AG08396 (cell line): ENCODE measurements at places on chromosomes 11 and 22.
A peak's percentile ranks its signal among the peaks of the same experiment; 100 is the strongest.

DNA sequence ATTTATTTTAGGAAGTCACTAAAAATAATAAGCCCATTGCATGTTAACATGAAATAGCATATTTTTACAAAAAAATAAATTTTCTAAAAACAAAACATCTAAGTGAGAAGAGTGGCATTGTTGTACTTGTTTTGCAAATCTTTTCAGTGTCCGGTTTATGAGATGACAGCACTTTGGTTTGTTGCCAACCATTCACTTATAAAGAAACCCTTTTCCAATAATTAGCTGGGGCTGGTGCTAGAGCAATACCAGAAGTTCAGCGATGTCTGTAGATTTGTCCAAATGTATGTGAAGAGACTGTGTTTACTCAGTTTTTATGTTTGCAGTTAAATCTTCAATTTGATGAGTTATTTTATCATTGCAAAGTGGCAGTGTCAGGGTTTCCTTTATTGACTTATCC, 22.1 kb upstream of the KRTAP5-7 start:
- no peak for DNase-seq

- no peak for DNase-seq
These were observed 2.2 kb upstream of the TMEM216 start for GRCh38 chr11:61390161-61390560.

DNA sequence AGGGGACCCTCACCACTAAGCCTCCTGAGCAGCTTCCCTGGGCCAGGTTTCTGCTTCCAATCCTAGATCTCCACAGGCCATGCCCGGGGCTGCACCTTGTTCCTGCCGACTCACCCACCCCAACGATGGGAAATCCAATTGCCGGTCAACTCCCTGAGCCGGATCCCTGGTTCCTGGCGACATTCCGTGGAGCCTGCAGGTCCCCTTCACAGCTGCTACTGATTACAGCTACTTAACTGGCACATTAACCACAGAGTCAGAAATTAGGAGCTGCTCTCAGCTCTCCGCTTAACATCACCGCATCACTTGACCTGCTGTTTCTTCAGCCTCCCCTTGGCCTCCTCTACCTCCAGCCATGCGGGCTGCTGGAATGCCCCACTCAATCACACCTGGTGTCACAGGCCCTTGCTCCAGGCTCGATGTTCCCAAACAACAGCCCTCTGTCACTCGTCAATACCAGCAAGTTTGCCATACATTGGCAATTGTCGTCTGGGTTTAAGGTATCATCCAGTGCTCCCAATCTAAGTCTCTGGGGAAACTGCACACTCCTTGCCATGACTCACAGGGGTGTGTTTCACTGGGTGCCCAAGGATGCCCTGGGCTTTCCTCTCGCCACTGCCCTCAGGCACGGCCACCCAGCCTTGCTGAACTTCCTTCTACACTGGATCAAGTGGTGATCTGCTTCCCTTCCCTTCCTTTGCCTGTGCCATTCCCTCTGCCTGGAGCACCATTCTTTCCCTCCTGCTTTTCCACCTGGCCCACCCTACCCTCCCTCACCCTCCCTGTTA, 181.0 kb downstream of the MN1 start:
- no peak for DNase-seq

- no peak for DNase-seq
These were observed 34.7 kb upstream of the RFPL3 start for GRCh38 chr22:32322986-32323385.

DNA sequence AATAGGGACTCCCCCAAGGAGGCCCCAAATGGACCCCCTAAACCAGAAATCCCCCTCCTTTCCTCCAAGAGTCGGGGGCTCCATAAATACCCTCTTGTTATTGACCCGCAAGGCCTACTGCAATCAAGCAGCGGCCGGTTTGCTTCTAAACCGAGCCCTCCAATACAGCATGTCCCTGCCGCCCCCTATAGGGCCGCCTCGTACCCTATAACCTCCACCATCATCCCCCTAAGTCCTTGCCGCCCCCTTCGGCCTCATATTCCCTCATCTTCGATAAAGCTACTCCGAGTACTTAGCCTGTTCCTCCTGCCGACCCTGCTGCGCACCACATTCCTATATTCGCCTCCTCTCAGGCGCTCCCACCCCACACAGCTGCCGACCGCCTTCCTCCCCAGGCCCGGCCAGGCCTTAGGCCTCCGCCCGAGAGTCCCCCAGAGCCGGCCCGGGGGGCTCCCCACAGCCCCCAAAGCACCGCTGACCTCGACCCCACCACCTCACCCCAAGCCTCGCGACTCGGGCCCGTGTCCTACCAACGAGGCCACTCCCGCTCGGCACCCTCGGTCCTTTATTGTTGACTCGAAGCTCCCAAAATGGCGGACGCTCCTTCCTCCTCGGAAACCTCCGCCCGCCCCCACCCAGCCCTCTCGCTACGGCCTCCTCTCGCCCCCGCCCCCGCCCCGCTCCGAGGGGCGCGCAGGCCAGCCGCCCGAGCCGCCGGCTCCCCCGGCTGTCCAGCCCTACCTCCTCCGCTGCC, 430 bp downstream of the DDX6 start:
- DNase-seq: no peak

- no peak for DNase-seq
These were observed 366.0 kb downstream of the BRD1 start for GRCh38 chr22:49461674-49462073.

DNA sequence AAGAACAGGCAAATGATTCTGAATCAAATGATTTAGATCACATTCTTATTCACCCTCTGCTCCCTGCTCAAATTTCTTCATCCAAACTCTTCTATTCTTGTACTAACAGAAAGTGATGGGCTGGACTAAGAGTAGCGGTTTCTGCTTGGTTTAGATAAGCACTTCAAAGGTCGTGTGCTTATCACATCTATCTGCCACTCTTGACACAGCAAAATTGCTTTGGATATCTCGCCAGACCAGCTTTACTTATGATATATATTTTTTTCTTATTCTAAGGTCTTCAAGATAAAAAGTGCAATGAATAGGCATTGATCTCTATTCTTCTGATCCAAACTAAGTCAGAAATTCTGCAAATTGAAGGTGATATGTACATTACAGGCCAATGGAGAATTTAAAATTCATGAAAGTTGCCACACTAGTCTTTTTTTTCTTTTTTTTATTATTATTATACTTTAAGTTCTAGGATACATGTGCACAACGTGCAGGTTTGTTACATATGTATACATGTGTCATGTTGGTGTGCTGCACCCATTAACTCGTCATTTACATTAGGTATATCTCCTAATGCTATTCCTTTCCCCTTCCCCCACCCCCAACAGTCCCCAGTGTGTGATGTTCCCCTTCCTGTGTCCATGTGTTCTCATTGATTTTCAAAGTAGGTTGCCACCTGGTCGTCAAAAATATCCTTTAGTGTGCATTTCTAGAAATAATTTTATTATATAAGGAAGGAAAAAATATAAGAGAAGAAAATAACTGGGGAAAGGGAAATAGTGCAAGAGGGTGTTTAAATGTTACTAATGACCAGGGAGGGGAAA, 1941.0 kb upstream of the RAG2 start:
- no peak for DNase-seq

- DNase-seq: peak; percentile 30
These were observed 79.9 kb upstream of the RAB1B start for GRCh38 chr11:66188580-66188979.

GRCh38 chr22:46514592-46515207, 22.7 kb downstream of the CELSR1 start:
- peak; percentile 76 for DNase-seq

- no peak for DNase-seq
These were observed 485.2 kb downstream of the LRRC4C start for GRCh38 chr11:40974186-40974795.

DNA sequence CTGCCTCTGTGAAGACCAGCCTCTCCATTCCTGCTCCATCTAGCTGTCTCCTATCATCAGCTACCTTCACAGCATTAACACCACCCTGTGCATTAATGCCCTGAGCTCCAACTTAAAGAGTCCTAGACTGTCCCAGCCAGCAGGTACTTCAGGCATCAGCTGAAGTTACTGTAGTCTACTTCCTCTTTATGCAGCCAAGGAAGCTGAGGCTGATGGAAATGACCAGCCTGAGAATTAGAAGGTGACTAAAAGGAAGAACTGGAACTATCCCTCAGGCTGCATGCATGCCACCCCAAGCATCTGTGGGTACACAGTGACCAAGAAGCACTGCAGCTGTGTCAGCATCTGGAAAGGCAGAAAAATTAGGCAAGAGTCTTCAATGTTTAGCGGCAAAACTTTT, 28.2 kb downstream of the MS4A10 start:
- DNase-seq: no peak

DNA sequence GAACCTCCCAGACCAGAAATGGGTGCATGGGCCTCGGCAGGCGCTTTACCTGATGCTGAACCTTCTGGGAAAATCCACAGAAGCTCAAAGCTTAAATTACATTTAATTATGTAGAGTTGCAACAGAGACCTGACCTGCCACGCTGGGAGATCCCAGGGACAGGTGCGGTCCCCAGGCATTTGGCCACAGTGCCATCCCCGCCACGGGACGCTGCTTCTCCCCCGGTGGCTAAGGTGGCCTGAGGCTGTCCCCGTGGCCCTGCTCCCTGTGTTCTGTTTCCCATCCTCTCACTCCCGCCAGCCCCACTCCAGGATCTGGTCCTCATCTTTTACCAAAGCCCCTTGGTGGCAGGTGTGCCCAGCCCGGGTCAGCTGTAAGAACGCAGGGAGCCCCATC, 39.6 kb downstream of the GRAMD4 start:
- DNase-seq: no peak

GRCh38 chr22:36830601-36831000, 13.8 kb upstream of the PVALB start:
- no peak for DNase-seq

DNA sequence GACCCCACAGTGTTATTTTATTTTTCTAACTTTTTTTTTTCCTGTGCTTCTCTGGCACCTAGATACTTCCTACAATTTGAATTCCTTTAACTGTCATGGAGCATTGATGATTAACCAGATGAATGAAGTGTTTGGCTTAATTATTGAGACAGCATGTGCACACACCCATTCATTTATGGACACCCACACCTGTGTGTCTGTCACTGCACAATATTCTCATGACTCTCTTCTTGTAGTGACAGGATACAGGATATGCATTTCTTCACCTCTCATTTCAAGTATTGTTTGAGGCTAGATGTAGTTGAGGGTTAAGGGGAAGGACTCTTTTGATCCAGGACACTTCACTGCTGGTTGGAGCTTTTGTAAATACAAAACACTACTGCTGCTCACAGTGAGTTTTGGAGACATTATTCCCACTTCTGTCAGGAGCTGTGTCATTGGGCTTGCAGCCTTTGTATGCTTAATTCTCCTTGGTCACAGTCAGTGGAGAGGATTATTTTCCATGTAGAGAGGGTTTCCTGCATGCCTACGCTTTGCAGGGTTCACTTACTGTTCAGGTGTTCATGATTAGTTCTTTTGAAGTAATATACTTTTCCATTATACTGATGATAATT, 33.5 kb downstream of the SPECC1L start:
- no peak for DNase-seq

GRCh38 chr22:49373801-49374226, 453.9 kb downstream of the BRD1 start:
- no peak for DNase-seq

DNA sequence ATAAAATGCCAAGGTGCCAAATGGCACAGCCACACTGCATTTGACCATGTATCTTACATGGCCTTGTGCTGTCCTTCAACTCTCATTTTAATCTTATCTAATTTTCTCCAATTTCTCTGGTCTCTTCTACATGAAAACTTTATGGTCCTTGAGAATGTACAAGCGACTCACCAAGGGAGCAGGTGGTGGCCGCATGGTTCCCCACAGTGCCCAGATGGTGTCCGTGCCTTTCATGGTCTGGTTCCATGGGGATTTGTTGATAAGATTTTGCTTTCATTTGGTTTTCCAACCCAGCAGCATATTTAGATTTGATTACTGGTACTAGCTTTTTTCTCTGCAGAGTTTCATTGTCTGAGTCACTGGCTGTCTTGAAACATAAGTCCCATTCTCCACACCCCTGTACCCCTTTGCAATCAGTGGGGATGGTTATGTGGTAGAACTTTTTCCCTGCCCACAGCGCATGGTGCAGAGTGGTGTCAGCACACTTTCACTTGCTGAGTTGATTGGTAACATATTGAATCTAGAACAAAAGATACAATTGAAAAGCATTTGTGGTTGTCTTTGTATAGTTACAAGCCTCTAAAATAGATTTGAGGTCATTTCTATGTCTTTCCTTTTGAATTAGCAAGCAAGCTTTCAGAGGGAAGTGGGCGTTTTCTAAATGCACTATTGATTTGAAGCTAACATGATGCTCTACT, 24.1 kb downstream of the ZNRF3 start:
- DNase-seq: no peak

DNA sequence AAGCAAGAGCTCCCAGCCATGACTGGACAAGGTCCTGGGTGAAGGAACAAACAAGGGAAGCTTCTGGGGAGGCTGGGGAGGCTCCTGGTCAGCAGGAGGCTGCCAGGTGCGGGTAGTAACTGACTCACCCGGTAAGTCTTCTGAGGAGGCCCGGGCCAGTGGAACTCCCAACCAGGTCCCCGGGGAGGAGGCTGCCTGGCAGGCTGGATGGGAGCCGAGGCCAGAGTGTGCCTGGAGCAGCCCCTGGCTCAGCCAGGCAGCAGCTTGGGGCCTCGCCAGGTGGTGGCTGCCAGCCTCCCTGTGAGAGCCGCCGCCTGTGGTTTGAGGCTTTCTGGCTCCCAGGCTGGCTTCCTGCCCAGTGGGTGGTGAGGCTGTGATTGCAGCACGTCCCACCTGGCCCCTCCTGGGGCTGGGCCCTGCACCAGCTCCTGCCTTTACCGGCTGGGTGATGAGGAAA, 46.2 kb downstream of the IGF2 start:
- peak; percentile 52 for DNase-seq

GRCh38 chr11:75240311-75241035, at the start of gene TPBGL:
Gene TPBGL, plus strand, starts transcription at chr11:75240774. Its CDS starts 276 bp downstream, at chr11:75241050.
- no peak for DNase-seq

GRCh38 chr11:9575260-9576240, 2.1 kb downstream of the WEE1 start:
- peak; percentile 74 for DNase-seq

- DNase-seq: no peak
These were observed 60.7 kb upstream of the CSNK2A3 start for GRCh38 chr11:11413776-11414175.

- DNase-seq: no peak
These were observed 50.9 kb downstream of the PPP2R1B start for GRCh38 chr11:111715142-111715816.

DNA sequence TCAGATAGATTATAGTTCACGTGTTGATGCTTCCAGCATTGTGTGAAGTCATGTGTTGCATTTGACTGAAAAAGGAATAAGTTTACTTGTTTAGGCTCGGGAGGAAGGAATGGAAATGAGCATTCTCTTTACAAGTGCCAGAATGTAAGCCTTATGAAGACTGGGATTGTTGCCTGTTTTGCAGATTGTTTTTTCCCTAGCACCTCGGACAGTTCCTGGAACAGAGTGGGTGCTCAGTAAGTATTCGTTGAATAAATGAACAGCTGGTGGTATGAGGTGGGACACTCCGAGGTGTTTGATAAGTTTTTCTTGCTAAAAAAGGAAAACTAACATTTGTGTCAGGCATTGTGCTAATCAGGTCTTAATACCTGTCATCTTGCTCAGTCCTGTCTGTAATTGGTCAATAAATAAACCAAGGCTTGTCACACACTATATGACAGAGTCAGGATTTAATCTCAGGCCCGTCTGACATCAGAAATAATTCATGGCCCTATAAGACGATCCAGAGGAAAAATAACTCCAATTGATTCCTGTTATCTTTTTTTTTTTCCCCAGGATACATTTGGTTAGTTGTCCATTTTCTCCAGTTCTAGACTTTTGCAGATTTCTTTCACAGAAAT, 304.7 kb downstream of the NELL1 start:
- DNase-seq: no peak

GRCh38 chr11:24861440-24861839, 364.6 kb downstream of the LUZP2 start:
- DNase-seq: no peak
